ENCODE measurements at places on chromosomes 11 and 22.

GRCh38 chr11:16791191-16791961 is 52.9 kb downstream of the C11orf58 start:
- DNase-seq, result no peak

DNA sequence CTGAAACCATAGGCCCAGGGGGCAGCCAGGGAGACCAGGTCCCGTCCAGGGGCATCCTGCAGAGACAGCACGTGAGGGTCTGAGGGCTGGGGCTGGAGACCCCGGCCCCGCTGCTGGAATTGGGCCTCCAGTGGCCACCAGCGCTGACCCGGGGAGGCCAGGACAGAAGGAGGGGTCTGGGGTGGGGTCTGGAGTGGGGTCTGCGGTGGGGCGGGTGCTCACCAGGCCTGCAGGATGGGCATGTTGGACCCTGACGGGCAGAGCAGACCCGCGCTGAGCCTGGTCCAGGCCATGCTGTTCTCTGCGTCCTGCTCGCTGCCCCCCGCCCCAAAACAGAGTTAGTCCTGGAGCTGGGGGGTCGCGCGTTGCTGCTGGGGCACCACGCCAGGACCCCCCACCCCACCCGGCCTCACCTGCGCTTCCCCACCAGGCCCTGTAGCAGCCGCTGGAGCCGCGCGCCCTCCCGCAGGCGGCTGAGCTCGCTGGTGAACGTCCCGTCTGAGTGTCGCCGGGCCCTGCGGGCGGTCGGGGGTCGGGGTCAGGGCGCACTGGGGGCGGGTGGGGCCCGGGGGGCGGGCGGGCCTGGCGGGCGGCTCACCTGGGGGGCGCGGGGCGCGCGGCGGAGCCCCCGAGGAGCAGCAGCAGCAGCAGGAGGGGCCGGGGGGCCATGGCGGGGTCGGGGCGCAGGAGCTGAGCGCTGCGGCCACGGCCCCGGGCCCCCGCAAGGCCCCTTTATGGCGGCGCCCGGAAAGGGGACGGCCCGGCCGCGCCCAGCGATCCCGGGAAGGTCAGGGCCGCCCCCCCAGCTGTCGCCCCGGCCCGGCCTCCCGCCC is at the start of gene SCT:
SCT (minus strand) TSS at position 707 of the 833 bp plus-strand sequence; CDS start at position 669, 38 bp downstream.
- DNase-seq, result no peak

GRCh38 chr11:113465786-113466185 is 9.4 kb downstream of the DRD2 start:
- DNase-seq, result no peak

DNA sequence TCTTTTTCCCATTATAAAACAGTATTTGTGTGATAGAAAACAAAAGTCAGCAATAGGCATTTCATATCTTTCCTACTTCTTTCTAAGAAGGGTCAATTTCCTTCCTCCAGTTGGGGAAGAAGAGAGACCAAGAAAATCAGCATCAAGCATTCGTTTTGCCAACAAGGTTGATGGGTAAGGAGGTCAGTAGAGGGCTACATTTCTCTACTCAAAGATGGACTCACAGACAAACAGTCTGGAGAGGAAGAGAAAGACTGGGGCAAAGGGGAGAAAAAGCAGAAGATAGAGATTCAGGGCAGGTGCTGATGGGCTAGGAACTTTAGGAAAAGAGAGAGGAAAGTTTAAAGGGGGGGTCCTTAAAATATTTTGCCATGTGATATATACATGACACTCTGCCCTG is 8.6 kb upstream of the MTNR1B start:
- DNase-seq, result no peak
